Activated CD4-positive, alpha-beta T cell treated with anti-CD3 and anti-CD28 coated beads, Interleukin-2, amount 50 U/mL, for 48 hours (primary cell): ENCODE measurements at places on chromosomes 16 and 17.
A peak's percentile ranks its signal among the peaks of the same experiment; 100 is the strongest.

DNA sequence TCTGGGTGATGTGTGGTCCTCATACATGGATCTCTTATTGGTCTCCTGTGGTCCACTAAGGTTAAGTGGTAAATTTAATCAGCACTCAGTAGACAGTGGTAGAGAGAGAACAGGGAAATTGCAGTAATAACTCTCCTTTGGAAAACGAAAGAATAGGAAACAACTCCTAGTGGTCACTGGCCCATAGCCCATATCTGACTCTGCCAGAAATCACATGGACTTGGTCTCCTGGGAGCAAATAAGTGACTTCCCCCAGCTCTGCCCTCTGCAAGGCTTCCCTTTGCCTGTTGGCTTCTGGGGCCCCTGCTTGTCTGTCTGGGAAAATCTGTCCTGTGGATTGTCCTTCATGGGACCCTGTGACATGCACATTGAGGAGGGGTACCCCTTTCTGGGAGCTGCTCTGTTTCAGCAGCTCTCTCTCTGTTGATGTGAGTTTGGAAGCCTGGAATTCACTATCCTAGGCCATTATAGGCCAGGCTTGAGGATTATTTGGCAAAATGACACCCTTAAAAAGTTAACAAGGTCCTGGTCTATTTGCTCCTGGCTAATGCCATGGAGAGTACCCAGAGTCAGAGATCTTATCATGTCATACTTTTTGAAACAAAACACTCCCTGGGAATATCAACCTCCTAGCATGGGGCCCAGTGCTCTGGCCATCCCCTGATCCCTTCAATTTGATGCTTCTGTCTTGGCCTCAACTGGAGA, 58.0 kb upstream of the HNF1B start:
- no peak for DNase-seq

DNA sequence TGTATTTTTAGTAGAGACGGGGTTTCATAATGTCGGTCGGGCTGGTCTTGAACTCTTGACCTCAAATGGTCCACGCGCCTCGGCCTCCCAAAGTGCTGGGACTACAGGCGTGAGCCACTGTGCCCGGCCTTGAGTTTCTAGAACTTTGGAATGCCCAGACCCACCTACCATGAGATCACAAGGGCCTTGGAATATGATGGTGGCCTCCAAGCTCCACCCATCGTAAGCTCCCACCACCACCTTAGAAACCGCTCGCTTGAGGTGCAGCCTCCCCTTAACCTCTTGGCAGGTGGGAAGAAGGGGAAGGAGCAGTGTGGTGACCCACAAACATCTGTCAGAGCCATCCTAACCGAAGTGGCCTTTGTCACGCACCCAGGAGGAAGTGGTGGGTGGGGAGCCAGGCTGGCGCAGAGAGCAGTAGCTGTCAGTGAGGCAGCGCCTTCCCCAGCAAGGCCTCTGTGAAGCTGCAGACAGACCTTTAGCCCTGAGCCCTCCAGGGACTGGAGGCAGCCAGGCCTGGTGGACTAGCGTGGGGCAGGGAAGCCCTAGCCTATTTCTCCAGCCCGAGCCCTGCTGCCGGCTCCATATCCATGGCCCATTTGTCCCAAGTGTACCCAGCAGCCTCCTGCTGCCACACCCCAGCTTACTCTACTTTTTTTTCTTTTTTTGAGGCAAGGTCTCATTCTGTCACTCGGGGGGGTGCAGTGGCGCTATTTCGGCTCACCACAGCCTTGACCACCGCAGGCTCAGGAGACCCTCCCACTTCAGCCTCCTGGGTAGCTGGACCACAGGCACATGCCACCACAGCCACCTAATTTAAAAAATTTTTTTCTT, 13.1 kb upstream of the SEPHS2 start:
- peak; percentile 93 for DNase-seq

GRCh38 chr16:85735225-85735635, 15.7 kb downstream of the C16orf74 start:
- peak; percentile 27 for DNase-seq

DNA sequence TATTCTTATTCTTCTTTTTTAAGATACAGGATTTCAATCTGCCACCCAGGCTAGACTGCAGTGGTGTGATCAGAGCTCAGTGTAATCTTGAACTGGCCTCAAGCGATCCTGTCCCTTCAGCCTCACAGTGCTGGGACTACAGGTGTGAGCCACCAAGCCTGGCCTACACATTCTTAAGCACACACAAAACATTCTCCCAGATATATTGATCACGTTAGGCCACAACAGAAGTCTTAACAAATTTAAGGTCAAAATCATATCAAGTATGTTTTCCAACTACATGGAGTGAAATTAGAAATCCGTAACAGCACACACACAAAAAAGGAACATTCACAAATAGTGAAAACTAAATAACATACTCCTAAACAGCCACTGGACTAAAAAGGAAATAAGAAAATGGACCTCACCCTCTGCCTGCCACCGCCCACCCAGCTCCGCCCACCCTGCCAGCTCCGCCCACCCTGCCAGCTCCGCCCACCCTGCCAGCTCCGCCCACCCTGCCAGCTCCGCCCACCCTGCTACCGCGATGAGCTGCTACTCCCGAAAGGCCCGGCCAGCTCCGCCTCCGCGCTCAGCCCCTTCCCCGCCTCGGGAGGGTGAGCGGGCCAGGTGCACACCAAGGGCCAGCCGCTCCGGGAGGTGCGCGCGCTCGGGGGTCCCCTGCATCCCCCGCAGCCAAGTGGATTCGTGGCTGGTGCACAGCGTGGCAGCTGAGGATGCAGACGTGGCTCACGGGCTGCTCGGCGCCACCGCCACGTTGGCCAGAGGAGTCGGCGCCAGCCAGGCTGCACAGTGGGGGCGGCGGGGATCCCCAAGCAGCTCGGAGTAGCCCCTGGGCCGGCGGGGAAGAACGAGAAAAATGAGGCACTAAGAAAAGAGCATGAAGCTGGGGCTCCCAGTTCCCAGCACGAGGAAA, 41.2 kb downstream of the C16orf87 start:
- DNase-seq: peak; percentile 75

DNA sequence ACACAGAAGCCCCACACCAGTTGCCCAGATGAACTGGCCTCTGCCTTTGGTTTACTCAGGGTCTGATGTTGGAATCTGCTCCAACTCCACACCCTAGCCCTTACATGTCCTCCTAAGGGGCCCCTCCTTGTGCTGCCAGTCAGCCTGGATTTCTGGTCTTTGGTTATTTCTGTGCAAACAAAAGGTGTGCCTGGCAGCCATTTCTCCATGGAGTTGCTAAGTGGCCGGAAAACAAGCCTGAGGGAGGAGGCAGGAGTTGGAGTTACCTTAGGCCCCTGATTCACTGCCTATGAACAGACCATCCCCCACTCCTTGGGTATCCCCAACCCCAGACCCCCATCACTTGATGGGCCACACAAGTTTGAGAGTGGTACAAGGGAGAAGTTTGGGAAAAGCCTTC, 4.4 kb upstream of the ALKBH5 start:
- DNase-seq: no peak

- DNase-seq: no peak
These were observed 10.1 kb downstream of the KRT39 start for GRCh38 chr17:40956401-40957254.
